ENCODE measurements at places on chromosomes 12 and 14.

GRCh38 chr12:75471902-75472890 is 8.4 kb upstream of the GLIPR1 start:
- DNase-seq: no peak

- no peak for DNase-seq
Measured at GRCh38 chr14:34796902-34797301, 78.3 kb downstream of the BAZ1A start.

DNA sequence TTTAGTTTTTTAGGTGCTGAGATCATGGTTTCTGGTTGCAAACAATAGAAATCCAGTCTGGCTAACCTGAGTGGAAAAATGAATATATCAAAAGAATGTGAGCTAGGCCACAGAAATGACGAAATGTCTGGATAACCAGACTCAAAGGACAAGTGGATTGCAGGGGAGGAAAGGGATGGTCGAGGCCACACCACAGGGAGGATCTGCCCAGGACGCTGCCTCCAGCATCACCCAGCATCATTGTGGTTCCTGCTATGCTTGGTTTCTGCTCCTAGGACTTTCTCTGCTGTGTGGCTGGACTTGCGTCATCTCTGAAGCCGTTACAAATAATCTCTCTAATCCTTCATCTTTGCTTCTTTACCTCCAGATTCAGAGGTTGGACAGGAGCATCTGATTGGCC is 80.4 kb downstream of the TTC8 start:
- DNase-seq: no peak

- no peak for DNase-seq
Measured at GRCh38 chr12:53252349-53252916, 15.7 kb upstream of the ESPL1 start.

GRCh38 chr12:51653431-51653830 is 62.4 kb downstream of the SCN8A start:
- DNase-seq: no peak

DNA sequence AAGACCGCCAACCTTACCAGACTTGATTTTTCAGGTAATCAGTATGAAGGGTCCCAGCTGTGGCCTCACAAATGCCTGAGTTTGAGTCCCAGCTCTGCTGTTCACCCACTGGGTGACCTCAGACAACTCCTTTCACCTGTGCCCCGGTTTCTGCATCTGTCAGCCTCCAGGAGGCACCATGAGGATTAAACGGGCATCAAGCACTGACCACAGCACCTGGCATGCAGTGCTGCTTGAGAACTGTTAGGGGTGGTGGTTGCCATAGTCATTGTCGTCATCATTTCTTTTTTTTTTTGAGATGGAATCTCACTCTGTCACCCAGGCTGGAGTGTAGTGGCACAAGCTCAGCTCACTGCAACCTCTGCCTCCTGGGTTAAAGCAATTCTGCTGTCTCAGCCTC is 57.9 kb downstream of the PHETA1 start:
- DNase-seq: no peak
